Breast epithelium (tissue), 4 donors: ENCODE measurements at places on chromosomes 5 and 9. TPM values are rescaled to one million over a fixed set of nuclear protein-coding genes. Genes with fewer than 3 reads are reported as not detected.

- DNase-seq, result no peak
- H3K36me3 ChIP-seq, result no peaks in the 10 kb centered on the region
- no peaks in the 10 kb centered on the region for H3K27me3 ChIP-seq
- H3K4me1 ChIP-seq, result no peaks in the 10 kb centered on the region
- H3K27ac ChIP-seq, result no peak overlapping the region
These were observed 18.7 kb downstream of the INIP start for GRCh38 chr9:112699230-112699629.

DNA sequence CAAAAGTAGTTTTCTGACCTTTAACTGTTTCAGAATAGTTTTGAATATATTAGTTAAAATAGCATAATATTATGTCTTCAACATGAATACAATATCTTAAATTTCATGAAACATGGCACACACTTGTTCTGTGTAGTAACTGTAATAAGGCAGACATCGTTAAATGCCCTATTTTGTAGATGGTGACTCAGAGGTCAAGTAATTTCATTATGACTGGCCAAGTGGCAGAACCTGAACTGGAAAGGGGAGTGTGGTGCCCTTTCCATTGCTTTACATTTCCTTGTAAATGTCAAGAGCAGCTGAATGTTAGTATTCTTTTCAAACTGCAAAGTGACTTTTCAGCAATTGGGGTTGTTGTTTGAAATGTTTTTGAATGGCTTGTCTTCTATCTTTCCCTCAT is 201.2 kb upstream of the CDKN2B start:
- H3K4me1 ChIP-seq, result no peaks in the 10 kb centered on the region
- no peaks in the 10 kb centered on the region for H3K36me3 ChIP-seq
- H3K27me3 ChIP-seq, result no peaks in the 10 kb centered on the region
- H3K27ac ChIP-seq, result no peak overlapping the region
- no peak for DNase-seq

The GADD45G gene
- total RNA-seq, result 15.8 TPM

DNA sequence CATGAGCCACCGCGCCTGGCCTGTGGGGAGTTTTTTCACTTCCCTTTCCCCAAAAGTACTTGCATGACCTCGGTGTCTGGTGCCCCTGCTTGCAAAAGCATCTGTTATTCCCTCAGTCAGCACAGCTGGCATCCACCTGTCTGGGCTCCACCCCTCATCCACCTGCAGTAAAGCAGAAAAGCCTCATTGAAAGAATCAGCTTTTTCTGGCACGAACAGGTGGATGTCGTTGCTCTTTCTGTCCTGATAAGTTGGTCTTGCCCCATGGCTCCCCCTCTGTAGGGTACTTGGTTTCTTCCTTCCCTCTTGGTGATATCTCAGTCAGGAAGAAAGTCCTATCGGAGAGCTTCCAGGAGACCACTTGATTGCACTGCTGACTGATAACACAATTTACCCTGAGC is 37.4 kb downstream of the WWC1 start:
- no peaks in the 10 kb centered on the region for H3K36me3 ChIP-seq
- no peak for DNase-seq
- H3K4me3 ChIP-seq, result no peak overlapping the region
- H3K4me1 ChIP-seq, result no peaks in the 10 kb centered on the region

The NFIB gene
- 237 TPM for total RNA-seq

DNA sequence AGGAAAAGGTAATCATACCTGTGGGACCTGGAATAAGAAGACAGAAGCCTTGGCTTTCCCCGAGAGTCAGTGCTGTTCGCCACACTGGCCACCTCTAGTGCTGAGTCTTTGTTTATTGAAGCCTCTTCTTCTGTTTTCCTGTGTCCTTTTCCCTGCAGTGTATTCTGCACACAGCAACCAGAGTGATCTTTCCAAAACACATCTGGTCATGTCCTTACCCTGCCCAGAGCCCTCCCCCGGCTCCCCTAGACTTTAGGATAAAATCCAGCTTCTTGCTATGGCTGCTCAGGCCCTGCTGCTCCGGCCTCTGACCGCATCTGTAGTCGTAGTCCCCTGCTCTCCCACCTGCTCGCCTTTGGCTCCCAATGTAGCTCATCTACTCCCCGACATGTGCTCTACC is 28.3 kb downstream of the GALNT10 start:
- no peaks in the 10 kb centered on the region for H3K4me1 ChIP-seq
- H3K4me3 ChIP-seq, result no peak overlapping the region
- H3K27ac ChIP-seq, result no peak overlapping the region

- H3K4me1 ChIP-seq, result peaks cover 4% of the 10 kb centered on the region
- DNase-seq, result no peak
These were observed 55.0 kb downstream of the GARNL3 start for GRCh38 chr9:127319366-127320114.

DNA sequence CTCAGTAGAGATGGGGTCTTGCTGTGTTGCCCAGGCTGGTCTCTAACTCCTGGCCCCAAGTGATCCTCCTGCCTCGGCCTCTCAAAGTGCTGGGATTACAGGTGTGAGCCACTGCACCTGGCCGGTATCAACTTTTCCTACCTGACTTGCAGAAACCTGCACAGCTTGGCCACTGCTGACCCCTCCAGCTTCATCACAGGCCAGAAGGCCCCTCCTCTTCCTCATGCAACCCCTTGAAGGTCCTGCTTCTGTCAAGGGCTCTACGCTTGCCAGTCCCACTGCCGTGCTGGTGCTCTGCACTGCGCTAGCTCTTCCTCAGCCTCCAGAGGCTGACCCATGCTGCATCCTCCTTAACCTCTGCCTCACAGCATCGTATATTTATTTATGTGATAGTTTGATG is 32.5 kb upstream of the RNU6ATAC start:
- H3K4me1 ChIP-seq, result no peaks in the 10 kb centered on the region
- no peaks in the 10 kb centered on the region for H3K36me3 ChIP-seq
- H3K27ac ChIP-seq, result no peak overlapping the region
- H3K27me3 ChIP-seq, result no peaks in the 10 kb centered on the region
